Heart left ventricle (tissue), 16 donors: ENCODE measurements at places on chromosomes 2 and 18. TPM values are rescaled to one million over a fixed set of nuclear protein-coding genes. Genes with fewer than 3 reads are reported as not detected.
A peak's percentile ranks its signal among the peaks of the same experiment; 100 is the strongest.

GRCh38 chr2:71699428-71699827 is 246.1 kb downstream of the DYSF start:
- no peak overlapping the region for H3K4me3 ChIP-seq
- no peaks in the 10 kb centered on the region for H3K36me3 ChIP-seq
- H3K27me3 ChIP-seq, result no peaks in the 10 kb centered on the region
- DNase-seq, result no peak

- no peaks in the 10 kb centered on the region for H3K4me1 ChIP-seq
- H3K4me3 ChIP-seq, result no peak overlapping the region
- no peak for DNase-seq
Measured at GRCh38 chr18:31581498-31582197, 10.0 kb upstream of the TTR start.

GRCh38 chr2:10220902-10221391 is 81.8 kb upstream of the HPCAL1 start:
- no peak overlapping the region for H3K27ac ChIP-seq
- H3K27me3 ChIP-seq, result no peaks in the 10 kb centered on the region
- no peak overlapping the region for H3K4me3 ChIP-seq
- peaks cover 6% of the 10 kb centered on the region for H3K4me1 ChIP-seq
- no peaks in the 10 kb centered on the region for H3K36me3 ChIP-seq

Gene HOXD8
- total RNA-seq, result 0.37 TPM

Gene TANC1
- total RNA-seq, result 41.2 TPM

Gene CHST9
- 12.2 TPM for total RNA-seq

Gene CMPK2
- 4.9 TPM for total RNA-seq

- H3K4me3 ChIP-seq, result no peak overlapping the region
- DNase-seq, result no peak
- H3K36me3 ChIP-seq, result no peaks in the 10 kb centered on the region
- H3K27me3 ChIP-seq, result no peaks in the 10 kb centered on the region
- H3K27ac ChIP-seq, result no peak overlapping the region
- peaks cover 11% of the 10 kb centered on the region for H3K4me1 ChIP-seq
Measured at GRCh38 chr2:25071966-25072365, 30.1 kb downstream of the EFR3B start.

- H3K27me3 ChIP-seq, result no peaks in the 10 kb centered on the region
- H3K36me3 ChIP-seq, result no peaks in the 10 kb centered on the region
- no peak overlapping the region for H3K27ac ChIP-seq
- H3K4me1 ChIP-seq, result no peaks in the 10 kb centered on the region
- peak; percentile 68 for DNase-seq
Measured at GRCh38 chr2:119290859-119291587, 67.4 kb downstream of the STEAP3 start.

- DNase-seq, result no peak
- no peaks in the 10 kb centered on the region for H3K4me1 ChIP-seq
- H3K27ac ChIP-seq, result no peak overlapping the region
- no peaks in the 10 kb centered on the region for H3K36me3 ChIP-seq
- H3K4me3 ChIP-seq, result no peak overlapping the region
- peaks cover 12% of the 10 kb centered on the region for H3K27me3 ChIP-seq
Measured at GRCh38 chr2:240839152-240840143, 19.4 kb upstream of the KIF1A start.
